ENCODE measurements at places on chromosomes 11 and 22. TPM values are rescaled to one million over a fixed set of nuclear protein-coding genes. Genes with fewer than 3 reads are reported as not detected.

GRCh38 chr11:100680070-100680469, 7.0 kb upstream of the ARHGAP42 start:
- peak; percentile 25 for DNase-seq

The TM7SF2 gene
- 54.6 TPM for total RNA-seq

- DNase-seq: no peak
Observed at GRCh38 chr11:64138398-64138797, 27.5 kb downstream of the MACROD1 start.

The VWCE gene
- 2.0 TPM for total RNA-seq

- DNase-seq: no peak
Observed at GRCh38 chr22:23138584-23139435, 3.0 kb downstream of the RSPH14 start.

DNA sequence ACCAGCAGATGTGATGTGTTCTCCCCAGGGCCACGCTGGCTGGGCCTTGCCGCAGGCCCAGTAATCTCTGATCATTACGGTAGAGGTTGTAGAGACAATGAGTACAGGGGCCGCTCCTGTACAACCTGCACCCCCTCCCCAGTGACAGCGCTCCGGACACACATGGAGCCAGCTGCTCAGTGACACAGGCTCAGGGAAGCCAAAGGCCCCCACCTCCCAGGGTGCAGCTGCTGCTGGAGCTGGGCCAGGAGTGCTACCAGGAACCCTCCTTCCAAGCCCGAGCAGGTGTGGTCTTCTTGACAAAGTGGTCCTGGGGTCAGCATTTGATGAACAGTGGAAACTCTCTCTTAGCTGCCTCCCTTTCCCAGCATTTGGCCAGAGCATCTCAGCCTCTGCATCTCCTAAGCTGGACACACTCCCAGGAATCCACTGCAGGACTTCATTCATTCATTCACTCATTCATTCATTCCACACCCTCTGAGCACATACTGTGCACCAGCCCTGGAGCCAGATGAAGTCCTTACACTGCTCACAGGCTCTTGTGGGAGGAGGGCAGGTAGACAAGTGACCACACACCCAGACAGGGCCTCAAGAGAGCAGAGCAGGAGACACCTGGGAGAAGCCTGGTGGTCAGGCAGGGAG, 49.6 kb upstream of the MPEG1 start:
- no peak for DNase-seq

DNA sequence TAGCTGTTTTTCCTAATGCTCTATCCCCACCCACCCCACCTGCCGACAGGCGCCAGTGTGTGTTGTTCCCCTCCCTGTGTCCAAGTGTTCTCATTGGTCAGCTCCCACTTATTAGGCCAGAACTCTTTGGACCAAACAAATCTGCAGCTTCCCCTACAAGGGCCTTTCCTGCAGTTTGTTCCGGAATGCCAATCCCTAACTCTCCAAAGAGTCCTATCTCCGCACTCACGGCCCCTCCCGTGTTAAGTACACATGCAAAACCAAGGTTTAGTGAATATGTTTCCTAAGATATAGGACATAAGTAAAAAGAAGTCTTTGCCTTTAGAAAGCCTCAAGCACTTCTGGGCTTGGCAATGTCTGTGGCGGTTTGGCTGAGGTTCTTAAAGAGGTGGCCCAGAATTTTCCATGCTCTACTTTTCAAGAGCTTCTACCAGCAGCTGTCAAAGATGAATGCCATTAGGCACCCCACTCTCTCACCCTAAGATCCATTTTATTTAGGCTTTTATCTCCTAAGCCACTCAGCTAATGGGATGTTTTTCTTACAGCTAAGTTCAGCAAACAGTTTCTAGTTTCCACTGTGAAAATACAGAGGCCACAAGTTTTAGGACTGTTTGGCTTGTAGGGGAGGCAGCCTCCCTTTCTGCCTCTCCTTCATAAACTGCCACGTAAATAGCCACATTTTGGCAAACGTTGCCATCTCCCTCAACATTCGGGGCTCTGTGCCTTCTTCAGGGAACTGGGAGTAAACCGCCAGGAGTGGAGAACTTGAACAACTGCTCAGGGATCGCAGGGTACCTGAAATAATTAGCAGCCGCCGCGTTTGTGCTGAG, 1.6 kb downstream of the CD59 start:
- DNase-seq: no peak

GRCh38 chr11:123483466-123483865, 53.4 kb downstream of the GRAMD1B start:
- DNase-seq: no peak

The PDGFD gene
- total RNA-seq: 7.3 TPM

DNA sequence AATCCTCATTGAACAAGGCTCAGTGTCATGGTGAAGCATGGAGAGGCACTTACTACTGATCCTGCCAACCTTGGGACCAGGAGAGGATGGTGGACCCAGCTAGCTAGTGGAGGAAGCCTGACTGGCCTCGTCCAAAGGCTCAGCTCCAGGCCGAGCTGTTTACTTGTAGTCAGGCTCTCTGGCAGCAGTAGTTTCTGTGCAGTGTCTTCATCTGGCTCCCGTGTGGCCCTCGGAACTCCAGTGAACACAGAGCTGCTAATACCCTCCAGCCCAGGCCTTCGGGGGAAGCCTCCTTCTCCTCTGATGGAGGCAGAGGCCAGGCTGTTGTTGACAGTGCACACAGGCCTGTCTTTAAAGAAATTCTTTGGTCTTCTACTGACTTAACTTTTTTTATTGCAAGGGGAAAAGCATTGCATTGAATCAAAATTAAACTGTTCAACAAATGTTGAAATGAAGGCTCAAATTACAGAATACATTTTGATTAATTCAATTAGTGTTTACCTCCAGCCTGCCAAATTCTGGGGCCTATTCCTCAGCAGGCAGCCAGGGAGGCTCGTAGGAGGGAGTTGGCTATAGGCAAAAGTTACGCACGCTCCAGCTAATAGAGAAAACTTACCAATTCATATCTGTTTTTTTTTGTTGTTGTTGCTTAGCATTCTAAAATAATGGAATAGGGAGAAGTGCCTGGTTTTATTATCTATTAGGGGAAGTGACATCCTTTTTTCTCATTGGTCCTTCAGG, 18.8 kb downstream of the PPFIBP2 start:
- no peak for DNase-seq

The CNGA4 gene
- 0.41 TPM for total RNA-seq

GRCh38 chr11:30317030-30317429, 5.9 kb upstream of the ARL14EP start:
- DNase-seq: no peak

The MRGPRX4 gene
- total RNA-seq: not detected

The GALNT18 gene
- 20.4 TPM for total RNA-seq

DNA sequence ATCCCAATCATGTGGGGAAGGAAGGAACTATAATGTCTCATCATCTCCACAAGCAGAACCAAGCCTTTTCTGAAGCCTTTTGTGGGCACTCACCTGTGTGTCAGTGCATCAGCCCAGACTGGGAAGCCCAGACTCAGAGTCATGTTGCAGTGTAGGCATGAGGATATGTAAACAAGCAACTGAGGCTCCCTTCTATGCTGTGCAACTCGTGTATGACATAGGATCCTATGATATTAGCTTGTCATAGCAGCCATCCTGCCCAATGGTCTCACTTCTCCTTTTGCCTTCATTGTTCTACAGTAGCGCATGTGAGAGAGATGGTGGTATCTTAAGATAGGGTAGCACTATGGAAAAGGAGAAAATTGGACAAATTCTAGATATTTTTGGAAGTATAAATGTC, 103.4 kb upstream of the OLFML1 start:
- DNase-seq: no peak

The SPON1 gene
- total RNA-seq: 33.4 TPM

GRCh38 chr11:65297026-65297672, 17.5 kb upstream of the CDC42EP2 start:
- DNase-seq: no peak

DNA sequence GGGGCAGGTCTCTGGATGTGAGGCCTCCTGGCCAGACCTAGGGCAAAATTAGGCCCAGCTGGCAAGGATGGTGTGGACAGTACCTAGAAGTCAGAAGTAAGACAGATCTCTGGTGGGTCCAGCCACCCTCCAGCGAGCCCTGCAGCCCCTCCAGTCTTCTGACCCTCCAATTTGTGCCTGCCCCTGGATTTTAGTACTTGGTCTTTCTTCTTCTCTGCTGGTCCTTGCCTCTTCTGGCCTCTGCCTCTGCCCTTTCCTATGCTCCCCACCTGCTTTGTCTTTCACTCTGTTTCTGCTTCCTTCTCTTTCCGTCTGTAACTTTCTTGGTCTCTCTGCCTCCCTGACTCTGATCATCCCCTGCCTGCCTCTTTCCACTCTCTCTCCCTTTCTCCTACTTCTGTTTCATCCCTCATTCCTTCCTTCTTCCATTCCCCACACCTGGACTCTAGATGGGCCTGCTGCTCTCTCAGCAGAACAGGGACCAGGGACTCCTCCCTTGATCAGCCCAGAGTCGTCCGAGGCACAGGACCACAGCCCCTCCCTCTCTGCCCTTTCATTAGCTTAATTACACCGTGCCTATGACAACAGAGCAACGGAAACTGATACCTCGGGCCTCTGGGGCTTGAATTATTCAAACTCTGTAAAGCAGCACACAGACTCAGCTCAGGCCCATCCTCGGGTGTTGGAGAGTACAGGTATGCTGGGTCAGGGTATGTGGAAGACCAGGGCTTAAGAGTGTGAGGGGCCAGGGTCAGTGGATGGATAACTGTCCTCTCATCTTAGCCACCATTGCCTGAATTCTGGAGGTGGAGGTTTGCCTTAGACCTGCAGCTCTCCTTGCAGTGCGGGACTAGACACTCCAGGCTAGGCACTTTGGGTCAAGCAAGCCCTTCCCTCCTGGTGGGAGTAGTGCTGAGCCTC, at the start of gene CHRNA10:
Gene CHRNA10 (minus strand): TSS at position 51 of the 921 bp plus-strand sequence. CDS start 72 bp downstream, outside the sequence.
- no peak for DNase-seq

DNA sequence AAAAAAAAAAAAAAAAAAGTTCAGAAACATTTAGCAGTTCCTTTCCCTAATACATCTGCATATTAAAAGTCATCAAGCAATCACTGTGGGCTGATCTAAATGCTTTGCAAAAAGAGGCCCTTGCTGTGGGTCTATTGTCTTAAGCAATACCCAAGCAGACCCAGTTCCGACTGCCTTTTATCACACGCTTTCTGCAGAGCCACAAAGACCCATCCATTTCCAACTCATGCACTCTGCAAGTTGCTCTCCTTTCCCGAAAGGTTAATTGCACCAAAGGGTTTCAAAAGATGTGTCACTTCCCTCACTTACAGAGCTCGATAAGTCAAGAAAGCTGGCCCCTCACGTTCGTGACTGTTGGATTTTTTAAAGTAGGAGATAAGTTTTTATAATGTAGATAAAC, 138.9 kb downstream of the MPPED1 start:
- DNase-seq: no peak

The TMEM86A gene
- total RNA-seq: 4.9 TPM

DNA sequence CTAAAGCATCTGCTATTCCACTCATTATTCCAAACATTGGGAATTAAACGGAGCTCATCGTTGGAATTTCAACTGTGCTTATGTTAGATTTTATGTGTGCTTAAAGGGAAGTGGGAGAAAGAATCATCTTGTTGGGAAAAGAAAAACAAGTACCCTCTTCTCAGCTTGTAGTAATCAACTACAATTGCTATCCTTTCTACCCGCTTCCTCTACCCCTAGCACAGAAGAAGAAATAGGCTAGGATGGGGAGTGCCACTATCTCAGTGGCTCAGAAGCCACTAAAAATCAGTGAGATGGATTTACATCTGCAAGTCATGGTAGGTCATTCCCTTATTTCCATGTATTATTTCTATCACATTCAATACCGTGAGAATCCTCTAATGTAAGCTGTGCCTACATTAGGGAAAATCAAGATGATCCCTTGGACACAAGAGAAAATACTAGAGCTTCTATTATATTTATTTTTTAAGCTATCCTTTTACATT, 97.9 kb upstream of the CD44 start:
- no peak for DNase-seq

DNA sequence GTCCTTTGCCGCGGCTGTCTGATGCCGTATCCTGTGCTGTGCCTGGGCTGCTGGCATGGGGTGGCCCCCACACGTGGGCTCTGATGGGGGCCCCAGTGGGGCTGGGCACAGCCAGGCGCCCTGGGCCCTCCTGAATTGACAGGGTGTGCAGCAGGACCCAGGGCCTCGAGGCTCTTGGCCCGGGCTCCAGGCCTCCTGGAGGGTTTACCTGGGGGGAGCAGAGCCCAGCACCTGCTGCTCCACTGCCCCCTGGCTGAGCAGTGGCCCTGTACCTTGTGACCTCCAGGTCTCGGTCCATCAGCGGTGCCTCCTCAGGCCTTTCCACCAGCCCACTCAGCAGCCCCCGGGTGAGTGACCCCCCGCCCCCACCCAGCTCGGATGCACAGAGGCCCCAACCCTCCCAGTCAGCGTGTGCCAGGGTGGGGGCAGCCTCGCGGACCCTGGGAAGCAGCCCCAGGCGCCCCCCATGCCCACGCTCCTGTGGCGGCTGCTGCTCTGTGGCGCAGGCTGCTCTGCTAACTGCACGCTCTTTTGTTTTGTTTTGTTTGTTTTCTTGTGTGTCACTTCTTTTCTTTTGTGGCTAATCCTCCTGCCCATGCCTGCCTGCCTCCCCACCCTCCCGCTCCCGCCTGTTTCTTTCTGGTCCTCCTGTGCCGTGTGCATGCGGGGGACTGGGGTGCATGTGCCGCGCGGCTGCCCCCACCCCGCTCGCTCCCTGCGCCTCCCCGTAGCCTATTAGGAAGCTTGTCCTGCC, 36.9 kb downstream of the MOB2 start:
- no peak for DNase-seq

The HORMAD2 gene
- total RNA-seq: 0.41 TPM

GRCh38 chr22:25111579-25112517, 87.8 kb upstream of the CRYBB3 start:
- no peak for DNase-seq

- no peak for DNase-seq
Observed at GRCh38 chr22:24833881-24834495, 28.0 kb downstream of the SGSM1 start.

GRCh38 chr22:25362215-25362882, 142.9 kb downstream of the CRYBB2 start:
- peak; percentile 82 for DNase-seq

The C11orf86 gene
- total RNA-seq: not detected

GRCh38 chr11:64356498-64357411, 2.2 kb upstream of the RPS6KA4 start:
- DNase-seq: no peak

- no peak for DNase-seq
Observed at GRCh38 chr11:111652184-111652583, 49.9 kb downstream of the SIK2 start.

DNA sequence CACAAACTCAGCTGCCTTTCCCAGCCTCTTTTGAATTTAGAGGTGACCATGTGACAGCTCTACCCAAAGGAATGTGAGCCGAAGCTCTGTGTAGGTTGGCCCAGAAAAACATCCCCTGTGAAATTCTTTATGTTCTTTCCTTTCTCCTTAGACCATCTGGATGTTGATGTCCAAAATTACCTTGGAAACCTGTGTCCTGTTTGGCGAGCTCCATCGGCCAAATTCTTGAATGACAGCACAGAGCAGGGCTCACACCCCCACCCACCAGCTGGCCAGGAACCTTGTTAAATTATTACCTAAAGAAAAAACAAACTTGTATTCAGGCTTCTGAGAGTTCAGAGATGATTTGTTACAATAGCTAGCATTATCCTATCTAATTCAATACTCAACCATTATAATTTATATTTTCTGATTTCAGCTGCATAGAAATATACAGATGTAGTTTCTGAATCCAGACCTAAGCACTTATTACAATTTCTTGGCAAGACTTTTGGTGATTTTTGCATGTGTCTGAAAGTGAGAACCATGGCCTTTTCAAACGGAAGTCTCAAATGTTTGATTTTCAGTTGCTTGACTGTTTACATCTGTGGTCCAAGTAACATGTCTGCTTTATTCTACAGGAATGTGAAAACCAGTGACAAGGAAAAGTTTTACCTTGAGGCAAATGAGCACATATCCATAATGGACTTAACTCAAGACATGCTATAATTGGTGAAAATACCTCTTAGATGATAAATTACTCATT, 554.2 kb downstream of the NTM start:
- DNase-seq: no peak

- DNase-seq: no peak
Observed at GRCh38 chr11:17816232-17816931, 81.8 kb downstream of the KCNC1 start.
